Activated naive CD8-positive, alpha-beta T cell treated with anti-CD3 and anti-CD28 coated beads for 36 hours (primary cell): ENCODE measurements at places on chromosomes 13 and 19.

DNA sequence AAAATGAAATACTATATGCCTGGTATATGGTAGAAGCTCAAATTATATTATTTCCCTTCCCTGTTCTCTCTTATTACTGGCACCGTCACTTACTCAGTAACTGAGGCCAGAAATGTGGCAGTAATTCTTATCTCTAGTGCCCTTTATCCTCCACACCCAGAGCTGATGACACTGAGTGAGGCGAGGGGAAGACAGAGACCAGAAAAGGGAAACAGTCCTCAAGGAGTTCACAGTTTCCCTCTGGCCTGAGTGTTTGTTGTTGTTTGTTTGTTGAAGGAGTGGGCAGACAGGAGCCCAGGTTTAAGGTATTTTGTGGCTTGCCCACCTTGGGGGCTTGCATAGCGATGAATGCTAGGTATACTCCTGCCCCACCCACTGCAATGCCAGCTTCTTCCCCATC, 101.5 kb upstream of the FNDC3A start:
- H3K27ac ChIP-seq = no peak overlapping the region
- no peak for DNase-seq
- peaks cover 10% of the 10 kb centered on the region for H3K27me3 ChIP-seq
- H3K36me3 ChIP-seq = no peaks in the 10 kb centered on the region

GRCh38 chr13:83709426-83710132, 172.7 kb downstream of the SLITRK1 start:
- H3K27me3 ChIP-seq = no peaks in the 10 kb centered on the region
- no peak overlapping the region for H3K27ac ChIP-seq
- H3K4me1 ChIP-seq = no peaks in the 10 kb centered on the region
- H3K36me3 ChIP-seq = no peaks in the 10 kb centered on the region
- no peak for DNase-seq

DNA sequence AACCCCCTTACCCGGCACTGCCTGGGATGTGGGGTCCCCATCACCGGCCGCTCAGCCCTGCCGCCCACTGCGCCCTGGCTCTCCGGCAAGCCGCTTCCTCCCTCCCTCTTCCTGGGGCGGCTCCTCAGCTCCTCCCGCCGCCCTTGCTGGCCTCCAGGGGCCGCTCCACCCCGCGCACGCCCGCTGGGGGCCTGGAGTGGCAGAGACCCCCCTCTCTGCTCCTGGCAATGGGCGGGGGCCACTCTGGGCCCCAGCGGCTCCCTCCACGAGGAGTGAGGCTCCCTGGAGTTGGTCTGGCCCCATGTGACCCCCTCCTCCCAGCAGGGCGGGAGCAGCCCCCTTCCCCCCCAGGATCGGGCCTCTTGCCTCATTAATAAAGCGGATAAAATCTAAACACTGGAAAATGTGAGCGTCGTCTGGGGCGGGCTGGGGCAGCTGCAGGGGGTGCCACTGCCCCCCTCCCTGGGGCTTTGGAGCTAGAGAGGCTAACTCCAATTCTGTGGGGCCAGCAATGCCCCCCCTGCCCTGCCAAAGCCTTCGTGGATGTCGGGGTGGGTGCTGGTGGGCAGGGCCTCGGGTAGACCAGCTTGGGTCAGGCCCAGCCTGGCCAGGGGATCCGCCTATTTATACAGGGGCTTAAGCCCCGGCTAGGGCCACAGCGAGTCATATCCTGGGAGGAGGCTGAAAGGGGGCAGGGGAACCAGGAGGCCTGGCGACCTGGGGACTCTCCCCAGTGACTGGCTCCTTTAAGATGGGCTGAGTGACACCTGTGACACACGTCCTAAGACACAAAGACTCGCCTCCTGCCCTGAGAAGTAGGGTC, at the start of gene PTGER1:
PTGER1 (minus strand) TSS at position 104 of the 823 bp plus-strand sequence. CDS start 1,034 bp downstream, outside the sequence.
- H3K36me3 ChIP-seq = peaks cover 9% of the 10 kb centered on the region
- H3K4me1 ChIP-seq = peaks cover 22% of the 10 kb centered on the region
- no peak within 1 kb of the TSS for H3K27ac ChIP-seq
- peaks cover 21% of the 10 kb centered on the region for H3K27me3 ChIP-seq
- peak within 1 kb of the TSS; percentile 35 for H3K4me3 ChIP-seq

- peaks cover 16% of the 10 kb centered on the region for H3K4me1 ChIP-seq
- DNase-seq = no peak
- no peak overlapping the region for H3K4me3 ChIP-seq
- no peak overlapping the region for H3K27ac ChIP-seq
- no peaks in the 10 kb centered on the region for H3K27me3 ChIP-seq
- peaks cover 35% of the 10 kb centered on the region for H3K36me3 ChIP-seq
These were observed 60.7 kb downstream of the PAN3 start for GRCh38 chr13:28199089-28199488.

- no peak overlapping the region for H3K27ac ChIP-seq
- no peaks in the 10 kb centered on the region for H3K27me3 ChIP-seq
- no peak for DNase-seq
- H3K4me1 ChIP-seq = peaks cover 9% of the 10 kb centered on the region
These were observed 1.2 kb downstream of the KCNRG start for GRCh38 chr13:50016444-50016843.

DNA sequence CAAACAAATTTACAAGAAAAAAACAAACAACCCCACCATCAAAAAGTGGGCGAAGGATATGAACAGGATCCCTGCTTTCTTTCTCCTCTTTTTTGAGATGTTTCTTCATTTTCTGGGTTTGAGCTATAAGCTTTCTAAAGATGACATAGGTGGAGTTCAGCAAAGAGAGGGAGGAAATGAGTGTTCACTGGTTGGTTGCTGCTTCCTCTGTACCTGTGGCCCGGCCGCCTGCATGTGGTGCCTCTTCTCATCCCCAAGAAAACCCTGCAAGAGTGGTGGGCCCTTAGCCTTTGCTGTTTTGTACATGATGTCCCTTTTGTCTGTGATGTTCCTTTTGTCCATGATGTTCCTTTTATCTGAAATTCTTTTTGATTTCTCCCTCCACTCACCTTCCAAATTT, 178.4 kb upstream of the SERP2 start:
- peaks cover 2% of the 10 kb centered on the region for H3K27me3 ChIP-seq
- H3K4me1 ChIP-seq = peaks cover 38% of the 10 kb centered on the region
- DNase-seq = no peak
- no peak overlapping the region for H3K4me3 ChIP-seq

DNA sequence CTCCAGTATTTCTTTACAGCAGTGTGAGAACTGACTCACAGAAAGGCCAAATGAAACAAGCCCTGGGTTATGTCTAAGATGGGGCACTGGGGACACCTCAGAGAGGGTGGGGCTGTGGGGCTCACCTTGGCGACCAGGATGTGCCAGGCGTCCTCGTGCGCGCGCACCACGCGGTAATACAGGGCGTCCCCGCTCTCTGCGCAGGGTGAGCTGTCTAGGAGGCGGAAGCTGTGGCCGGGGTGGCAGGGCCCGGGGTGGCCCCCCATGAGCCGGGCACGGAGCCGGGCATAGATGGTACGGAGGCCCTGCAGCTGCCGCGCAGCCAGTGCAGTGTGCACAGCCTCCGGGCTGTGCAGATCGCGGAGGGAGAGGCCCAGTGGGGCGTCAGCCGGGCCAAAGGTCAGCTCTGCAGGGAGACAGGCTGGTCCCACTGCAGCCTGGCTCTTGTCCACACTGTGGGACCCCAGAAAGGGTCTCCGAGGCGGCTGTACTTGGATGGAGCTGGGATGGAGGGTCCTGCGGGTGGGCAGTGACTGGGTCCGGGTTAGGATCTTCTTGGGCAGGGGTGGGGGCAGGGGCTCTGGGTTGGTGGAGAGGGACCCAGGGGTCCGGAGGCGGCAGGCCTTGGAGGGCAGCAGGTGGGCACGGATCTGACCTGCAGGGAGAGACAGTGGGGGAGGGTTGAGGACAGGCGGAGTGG, 3.4 kb downstream of the PEAK3 start:
- peaks cover 22% of the 10 kb centered on the region for H3K4me1 ChIP-seq
- no peaks in the 10 kb centered on the region for H3K27me3 ChIP-seq
- H3K36me3 ChIP-seq = peaks cover 13% of the 10 kb centered on the region
- no peak overlapping the region for H3K27ac ChIP-seq
